Suppressor macrophage treated with lipopolysaccharide for 1 hour (primary cell): ENCODE measurements at places on chromosomes 11 and 22.
A peak's percentile ranks its signal among the peaks of the same experiment; 100 is the strongest.

DNA sequence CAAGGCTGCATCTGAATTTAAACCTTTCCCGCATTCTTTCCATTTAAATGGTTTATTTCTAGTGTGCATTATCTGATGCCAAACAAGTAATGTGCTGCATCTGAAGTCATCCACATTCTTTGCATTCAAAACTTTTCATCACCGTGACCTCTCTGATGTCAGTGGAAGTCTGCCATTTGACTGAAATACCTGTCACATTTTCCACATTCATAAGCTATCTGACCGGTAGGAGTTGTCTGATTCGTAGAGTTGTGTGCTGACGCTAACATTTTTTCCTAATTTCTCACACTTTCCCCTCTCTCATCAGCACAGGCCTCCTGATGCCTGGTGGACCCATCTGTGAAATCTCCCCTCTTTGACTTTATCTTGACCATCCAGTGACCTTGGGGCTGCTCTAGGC, 79.9 kb upstream of the BARX2 start:
- no peak for DNase-seq

DNA sequence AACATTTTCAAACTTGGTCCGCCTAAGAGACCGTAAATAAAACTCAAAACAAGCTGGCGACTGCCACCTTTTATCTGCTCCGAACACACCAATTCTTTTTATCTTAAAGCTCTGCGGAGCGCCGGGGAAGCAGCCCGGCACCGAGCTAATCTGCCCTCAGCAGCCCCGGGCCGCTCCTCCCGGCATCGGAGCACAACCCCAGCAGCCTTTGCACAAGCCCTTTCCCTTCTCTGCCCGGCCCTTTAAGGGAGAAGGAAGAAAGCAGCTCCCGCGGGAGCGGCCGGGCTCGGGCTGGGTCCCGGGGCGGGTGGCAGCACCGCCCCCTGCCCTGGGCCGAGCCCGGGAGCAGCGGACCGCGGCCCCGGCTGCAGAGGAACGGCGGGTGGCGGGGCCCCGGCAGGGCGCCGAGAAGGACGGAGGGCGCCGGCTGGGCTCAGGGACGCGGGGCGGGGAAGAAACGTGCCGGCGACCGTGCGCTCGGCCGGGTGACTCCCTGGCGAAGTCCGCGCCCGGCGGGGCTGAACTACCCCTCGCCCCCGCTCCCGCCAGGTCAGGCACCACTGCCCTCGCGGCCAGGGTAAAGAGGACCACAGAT, 133.6 kb upstream of the C11orf58 start:
- DNase-seq: peak; percentile 64

DNA sequence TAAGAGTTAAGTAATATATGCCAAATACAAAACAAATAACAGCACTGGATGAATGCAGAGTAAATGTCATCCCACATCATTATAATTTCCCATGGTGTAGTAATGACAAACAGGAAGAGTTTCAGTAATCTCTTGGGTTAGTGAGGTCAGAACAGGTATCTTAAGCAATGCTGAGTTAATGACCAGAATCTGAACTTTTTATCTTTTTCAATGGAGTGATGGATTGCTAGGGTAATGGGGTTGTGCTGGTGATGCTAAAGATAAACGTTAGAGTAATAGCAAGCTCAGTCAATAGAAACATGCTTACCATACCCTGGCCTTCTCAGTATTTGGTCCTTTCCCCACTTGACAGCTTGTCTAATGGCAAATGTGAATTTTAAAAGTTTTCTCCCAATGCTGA, 11.5 kb upstream of the BDNF start:
- DNase-seq: no peak

DNA sequence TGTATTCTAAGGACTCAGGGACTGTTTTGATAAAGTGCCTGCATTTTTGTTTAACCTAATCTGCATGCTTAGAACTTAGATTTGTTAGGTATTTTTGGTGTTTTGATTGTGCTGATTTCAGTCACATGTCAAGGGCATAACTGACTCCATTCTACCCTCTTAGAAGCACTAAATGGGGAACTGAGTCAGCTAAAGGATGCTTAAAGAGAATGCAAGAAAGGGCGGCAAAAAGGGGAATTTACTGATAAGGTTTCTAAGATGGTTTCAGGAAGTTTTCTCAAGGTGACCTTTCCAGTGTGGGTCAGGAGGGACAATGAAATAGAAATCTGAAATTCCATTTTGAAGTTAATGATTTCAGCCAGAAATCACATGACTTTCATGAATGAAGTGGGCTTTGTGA, 43.0 kb downstream of the MMP20 start:
- DNase-seq: peak; percentile 58

GRCh38 chr22:23523713-23524112, 56.4 kb downstream of the IGLL1 start:
- DNase-seq: no peak

- no peak for DNase-seq
Observed at GRCh38 chr11:133711545-133711944, 133.8 kb downstream of the SPATA19 start.

DNA sequence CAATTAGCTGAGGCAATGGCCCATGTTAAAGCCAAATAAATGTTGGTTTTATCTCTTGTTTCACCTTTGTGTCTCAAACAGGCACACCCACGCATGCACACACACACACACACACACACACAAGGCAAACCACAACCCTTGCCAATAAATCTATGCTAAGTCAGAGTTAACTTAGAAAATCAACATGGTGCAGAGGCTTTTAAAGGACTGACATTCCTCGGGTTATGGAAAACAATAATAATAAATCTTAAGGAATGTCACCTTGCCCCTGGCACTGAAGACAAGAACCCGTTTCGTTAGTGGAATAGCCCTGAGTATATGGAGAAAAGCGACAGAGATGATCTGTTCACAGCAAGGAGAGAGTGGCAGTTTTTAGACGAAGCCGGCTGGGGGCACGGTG, 326.3 kb downstream of the NTM start:
- DNase-seq: no peak

- peak; percentile 38 for DNase-seq
Observed at GRCh38 chr11:79441461-79441875, 638 bp upstream of the TENM4 start.

DNA sequence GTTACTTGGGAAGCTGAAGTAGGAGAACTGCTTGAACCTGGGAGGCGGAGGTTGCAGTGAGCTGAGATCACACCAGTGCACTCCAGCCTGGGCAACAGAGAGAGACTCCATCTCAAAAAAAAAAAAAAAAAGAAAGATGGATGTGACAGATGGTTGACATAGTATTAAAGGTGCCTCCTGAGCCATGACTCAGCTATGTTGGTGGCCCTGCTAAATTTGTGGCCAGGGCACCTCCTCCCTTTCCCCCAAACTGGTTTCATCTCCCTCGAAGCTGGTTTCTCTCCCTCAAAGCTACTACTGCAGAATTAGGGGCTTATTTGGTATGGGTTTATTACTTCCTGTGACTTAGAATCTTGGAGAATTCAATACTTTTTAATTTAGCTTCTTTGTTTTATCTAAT, 31.5 kb downstream of the SDHD start:
- DNase-seq: no peak

GRCh38 chr22:43408009-43408408, 3.8 kb upstream of the MPPED1 start:
- no peak for DNase-seq

DNA sequence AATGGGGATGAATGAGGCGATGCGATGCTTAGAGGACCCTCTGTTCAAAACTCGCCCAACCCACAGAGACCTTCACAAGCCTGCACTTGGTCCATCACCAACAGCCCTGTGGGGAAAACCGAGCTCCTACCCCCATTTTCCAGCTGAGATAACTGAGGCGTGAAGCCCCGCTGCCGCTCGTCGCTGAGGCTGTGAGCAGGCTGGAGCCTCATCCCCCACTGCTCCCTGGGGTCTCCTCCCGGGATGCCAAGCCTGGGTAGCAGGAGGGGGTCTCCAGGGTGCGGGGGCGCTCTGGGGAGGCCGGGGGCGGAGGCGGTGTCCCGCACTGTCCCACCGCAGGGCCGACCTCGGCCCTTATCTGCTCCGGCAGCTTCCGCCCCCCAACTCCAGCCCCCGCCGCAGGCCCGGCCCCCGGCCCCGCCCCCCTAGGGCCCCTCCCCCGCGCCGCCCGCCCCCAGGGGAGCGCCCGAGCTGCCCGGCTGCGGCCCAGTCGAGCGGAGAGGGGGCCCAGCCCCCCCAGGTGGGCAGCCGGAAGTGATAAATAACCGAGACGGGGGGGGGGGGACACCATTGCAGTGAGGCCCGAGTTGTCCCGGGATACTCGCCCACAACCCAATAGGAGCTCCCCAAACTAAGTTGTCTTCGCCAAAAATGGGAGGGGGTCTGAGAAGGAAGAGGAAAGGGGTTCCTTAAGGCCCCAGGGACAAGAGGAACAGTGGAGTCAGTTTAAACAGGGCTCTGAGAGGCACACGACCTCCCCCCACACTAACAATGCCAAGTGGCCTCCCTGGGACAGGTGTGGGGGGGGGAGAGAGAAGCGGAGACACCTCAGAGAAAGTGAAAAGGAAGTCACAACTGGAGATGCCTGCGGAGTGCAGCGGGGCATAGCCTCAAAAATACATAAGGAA, 8.3 kb upstream of the SLC39A13 start:
- DNase-seq: no peak

GRCh38 chr22:44994399-44995104, 15.3 kb downstream of the PHF21B start:
- no peak for DNase-seq

- peak; percentile 41 for DNase-seq
Observed at GRCh38 chr11:94545264-94546161, 1.8 kb downstream of the FUT4 start.

DNA sequence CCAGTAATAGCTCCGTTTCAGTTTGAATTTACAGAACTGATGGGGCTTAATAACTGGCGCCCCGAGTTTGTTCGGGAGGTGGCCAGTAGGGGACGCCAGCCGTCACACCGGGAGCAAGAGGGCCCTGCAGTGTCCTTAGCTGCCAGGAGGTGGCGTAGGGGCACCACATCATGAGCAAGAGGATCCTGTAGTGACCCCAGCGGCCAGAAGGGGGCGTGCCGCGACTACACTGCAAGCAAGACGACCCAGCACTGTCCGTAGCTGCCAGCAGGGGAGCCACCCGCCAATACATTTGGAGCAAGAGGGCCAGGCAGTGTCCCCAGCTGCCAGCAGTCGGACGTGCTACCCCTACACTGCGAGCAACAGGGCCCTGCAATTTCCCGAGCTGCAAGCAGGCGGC, 663.7 kb upstream of the B3GAT1 start:
- DNase-seq: peak; percentile 64

DNA sequence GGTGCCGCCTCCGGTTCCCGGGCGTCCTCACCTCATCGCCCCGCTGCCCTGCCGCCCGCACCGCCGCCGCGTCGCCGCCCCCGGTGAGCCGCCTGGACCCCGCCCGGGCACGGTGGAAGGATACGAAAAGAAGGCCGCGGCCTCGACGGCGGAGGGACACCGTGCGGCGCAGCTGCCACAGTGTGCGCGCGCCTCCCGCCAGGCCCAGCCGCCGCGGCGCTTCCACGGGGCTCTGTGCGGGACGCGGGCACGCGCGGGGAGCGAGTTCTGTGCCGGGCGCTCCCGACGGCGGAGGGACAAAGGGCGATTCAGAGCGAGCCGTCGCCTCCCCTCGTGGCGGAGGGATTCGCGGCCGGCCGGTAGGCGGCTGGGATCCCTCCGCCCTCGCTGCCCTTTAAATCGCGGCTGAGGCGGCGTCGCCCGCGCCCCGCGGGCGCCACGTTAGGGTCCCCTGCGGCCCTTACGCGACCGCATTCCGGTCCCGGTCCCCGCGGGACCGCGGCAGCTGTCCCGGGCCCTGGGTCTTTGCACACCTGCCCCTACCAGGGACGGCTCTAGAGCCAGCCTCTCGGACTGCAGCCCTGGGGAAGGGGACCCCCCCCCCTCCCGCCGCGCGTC, 568 bp upstream of the KMT5B start:
- peak; percentile 96 for DNase-seq

DNA sequence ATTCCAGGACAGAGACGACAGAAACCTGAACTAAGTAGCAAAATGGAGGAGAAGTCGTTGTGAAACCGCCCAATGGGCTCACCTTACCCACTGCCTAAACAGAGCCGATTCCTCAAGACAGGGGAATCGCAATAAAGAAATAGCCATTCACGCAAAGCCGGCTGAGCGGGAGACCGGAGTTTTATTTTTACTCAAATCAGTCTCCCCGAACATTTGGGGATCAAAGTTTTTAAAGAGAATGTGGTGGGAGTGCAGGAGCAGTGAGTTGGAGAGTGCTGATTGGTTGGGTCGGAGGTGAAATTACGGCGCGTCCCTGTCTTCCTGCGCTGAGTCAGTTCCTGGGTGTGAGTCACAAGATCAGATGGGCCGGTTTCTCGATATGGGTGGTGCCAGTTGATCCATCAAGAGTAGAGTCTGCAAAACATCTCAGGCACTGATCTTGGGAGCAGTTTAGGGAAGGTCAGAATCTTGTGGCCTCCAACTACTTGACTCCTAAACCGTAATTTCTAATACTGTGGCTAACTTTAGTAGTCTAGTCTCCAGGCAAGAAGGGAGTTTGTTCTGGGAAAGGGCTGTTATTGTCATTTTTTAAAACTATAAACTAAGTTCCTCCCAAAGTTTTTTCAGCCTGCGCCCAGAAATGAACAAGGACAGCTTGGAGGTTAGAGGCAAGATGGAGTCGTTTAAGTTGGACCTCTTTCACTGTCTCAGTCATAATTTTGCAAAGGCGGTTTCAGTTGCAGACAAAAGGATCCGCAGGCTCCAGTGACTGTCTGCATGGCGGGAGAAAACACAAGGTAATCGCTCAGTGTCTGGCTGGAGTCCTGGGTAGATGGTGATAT, 34.1 kb downstream of the OR4D9 start:
- peak; percentile 39 for DNase-seq

DNA sequence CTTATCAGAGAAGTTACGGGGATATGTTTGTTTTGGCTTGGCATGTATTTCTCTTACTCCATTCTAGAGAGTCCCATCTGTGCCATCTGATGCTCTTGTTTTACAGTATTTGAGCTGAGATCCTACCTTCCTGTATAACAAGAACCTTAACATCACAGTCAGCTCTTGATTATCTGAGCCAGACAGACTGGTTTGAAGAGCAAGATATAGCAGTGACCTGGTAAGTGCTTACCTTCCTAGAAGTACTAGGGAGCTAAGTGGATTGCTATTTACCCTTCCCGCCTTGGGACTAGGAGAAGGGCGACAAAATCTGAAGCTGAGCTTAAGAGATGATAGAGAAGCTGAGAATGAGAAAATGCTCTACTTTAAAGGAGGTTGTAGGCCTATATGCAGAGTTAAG, 235.3 kb downstream of the CSNK2A3 start:
- no peak for DNase-seq

GRCh38 chr22:36238373-36239149, 766 bp downstream of the APOL2 start:
- no peak for DNase-seq

DNA sequence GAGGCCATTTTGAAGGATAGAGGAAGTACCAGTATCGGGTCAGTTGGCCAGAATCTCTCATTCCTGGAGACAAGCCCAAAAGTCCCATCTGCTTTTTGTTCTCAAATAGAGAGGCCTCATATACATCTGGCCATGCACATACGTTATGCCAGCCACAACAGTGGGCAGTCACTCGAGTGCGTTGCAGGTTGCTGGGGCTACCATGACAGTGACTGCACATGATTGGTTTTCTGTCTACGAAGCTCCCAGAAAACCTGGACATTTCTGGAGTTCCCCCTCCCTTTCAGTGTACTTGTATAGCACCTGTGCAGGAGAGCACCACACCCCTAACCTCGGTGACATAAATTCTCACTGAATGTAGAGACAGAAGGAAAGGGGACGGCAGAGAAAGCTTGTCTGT, 62.1 kb downstream of the C22orf31 start:
- DNase-seq: no peak
